Omental fat pad (tissue), 4 donors: ENCODE measurements at places on chromosomes 3 and 15. TPM values are rescaled to one million over a fixed set of nuclear protein-coding genes. Genes with fewer than 3 reads are reported as not detected.

The SNX22 gene
- 0.38 TPM for total RNA-seq

The GCNT3 gene
- not detected for total RNA-seq

The IGSF11 gene
- total RNA-seq, result not detected

The GP9 gene
- not detected for total RNA-seq

The IGSF10 gene
- 10.3 TPM for total RNA-seq

The STRIT1 gene
- not detected for total RNA-seq

The CHRNB4 gene
- total RNA-seq, result not detected

The TWF2 gene
- 67.5 TPM for total RNA-seq

The UQCRC1 gene
- total RNA-seq, result 282 TPM

The EDEM1 gene
- total RNA-seq, result 41.1 TPM

The CLSTN2 gene
- 20.0 TPM for total RNA-seq

The HMCES gene
- total RNA-seq, result 25.9 TPM

The CHCHD4 gene
- total RNA-seq, result 11.4 TPM

The GPR62 gene
- 0.24 TPM for total RNA-seq

The XYLB gene
- 2.1 TPM for total RNA-seq

The MST1R gene
- total RNA-seq, result 0.95 TPM

The GRAMD2A gene
- 0.46 TPM for total RNA-seq

The PLXNA1 gene
- total RNA-seq, result 56.4 TPM

The SPINT1 gene
- total RNA-seq, result 16.2 TPM

The CTXN2 gene
- not detected for total RNA-seq

The TRH gene
- 0.65 TPM for total RNA-seq

The C3orf20 gene
- 0.28 TPM for total RNA-seq

The PLSCR2 gene
- not detected for total RNA-seq

The EFCAB12 gene
- total RNA-seq, result 0.65 TPM

The NAA80 gene
- total RNA-seq, result 3.4 TPM

The STIMATE gene
- total RNA-seq, result 16.1 TPM

The RAD18 gene
- total RNA-seq, result 4.2 TPM

The ARPP21 gene
- total RNA-seq, result 1.6 TPM

The GJD2 gene
- total RNA-seq, result not detected

The SPINK8 gene
- not detected for total RNA-seq

The GNAT1 gene
- not detected for total RNA-seq

The BNC1 gene
- total RNA-seq, result 19.3 TPM

The SRGAP3 gene
- 3.0 TPM for total RNA-seq

The EIF4E3 gene
- total RNA-seq, result 23.7 TPM

The ATP13A3 gene
- total RNA-seq, result 265 TPM

The CNOT10 gene
- total RNA-seq, result 24.0 TPM

The SCAP gene
- 57.7 TPM for total RNA-seq

The SLC28A2 gene
- total RNA-seq, result not detected

The EFHB gene
- total RNA-seq, result 1.1 TPM

The RHOV gene
- not detected for total RNA-seq

The MOBP gene
- total RNA-seq, result not detected

The NR2E3 gene
- not detected for total RNA-seq

The CFAP100 gene
- not detected for total RNA-seq

The SST gene
- not detected for total RNA-seq

The TRPC1 gene
- total RNA-seq, result 11.6 TPM

The USP3 gene
- 66.2 TPM for total RNA-seq

The EPHA3 gene
- 15.3 TPM for total RNA-seq

The CDC25A gene
- 0.19 TPM for total RNA-seq

The OCA2 gene
- total RNA-seq, result 1.1 TPM

The CCR8 gene
- not detected for total RNA-seq

The PLSCR5 gene
- not detected for total RNA-seq
